ENCODE measurements at places on chromosomes 13 and 19.
A peak's percentile ranks its signal among the peaks of the same experiment; 100 is the strongest.

DNA sequence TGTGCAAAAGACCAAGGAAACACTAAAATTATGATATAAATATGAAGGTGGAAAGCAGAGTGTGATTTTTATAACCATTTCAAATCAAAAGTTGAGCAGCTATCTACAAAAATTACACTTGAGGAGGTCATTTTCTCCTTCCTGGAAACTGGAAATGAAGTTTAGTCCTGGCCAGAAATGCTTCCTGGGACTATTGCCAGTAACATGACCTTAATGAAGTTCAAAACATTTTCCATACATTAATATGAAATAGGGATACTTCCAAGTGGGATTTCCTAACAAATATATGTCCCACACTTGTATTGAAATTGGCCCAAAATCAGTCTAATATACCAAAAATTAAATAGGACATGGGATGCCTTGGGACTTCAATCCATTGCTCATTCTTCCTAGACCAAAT, 1556.8 kb upstream of the MIR17HG start:
- DNase-seq = no peak

DNA sequence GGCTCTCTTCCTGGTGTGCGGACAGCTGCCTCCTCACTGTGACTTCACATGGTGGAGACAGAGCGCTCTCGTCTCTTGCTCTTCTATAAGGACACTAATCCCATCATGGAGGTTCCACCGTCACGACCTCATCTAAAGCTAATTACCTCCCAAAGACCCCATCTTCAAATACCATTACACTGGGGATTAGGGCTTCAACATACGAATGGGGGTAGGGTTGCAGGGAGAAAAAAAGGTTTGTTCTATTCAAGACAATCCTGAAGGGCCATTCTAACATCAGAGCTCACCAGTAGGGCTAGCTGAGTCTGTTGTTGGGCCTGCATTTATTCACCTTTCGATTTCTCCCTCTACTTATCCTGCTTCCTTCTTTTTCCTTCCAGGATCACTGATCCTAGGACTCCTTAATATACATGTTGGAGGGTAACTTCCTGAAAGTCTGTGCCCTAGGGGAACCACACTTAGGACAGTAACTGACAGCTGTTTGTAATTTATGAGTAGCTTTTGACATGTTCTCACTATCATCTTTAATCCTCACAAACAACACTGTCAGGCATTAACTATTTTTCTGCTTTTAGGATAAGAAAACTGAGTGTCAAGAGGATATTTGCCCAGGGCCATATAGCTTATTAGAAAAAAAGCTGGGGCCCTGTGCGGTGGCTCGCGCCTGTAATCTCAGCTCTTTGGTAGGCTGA, 18.8 kb upstream of the GTF2F2 start:
- no peak for DNase-seq

- no peak for DNase-seq
Observed at GRCh38 chr19:46063201-46063600, 22.4 kb upstream of the IGFL4 start.

DNA sequence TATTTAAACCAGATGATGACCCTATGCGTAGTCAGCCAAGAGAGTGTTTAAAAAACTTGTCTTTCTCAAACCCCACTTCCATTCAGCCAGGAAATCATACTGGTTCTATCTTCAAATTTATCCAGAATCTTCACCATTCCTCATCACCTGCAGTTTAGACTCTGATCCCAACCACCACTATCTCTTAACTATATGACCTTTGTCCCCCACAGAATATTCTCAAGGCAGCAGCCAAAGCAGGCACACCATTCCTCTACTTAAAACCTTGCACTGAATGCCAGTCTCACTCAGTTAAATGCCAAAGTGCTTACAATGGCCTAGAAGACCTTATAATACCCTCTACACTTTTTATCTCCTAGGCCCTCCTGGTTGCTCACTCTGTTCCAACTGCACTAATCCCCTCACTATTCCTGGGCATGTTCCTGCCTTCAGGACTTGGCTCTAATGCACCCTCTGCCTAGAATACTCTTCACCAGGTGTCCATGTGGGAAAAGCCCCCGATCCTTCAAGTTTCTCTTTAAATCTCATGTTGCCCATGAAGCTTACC, 10.1 kb downstream of the SUCLA2 start:
- DNase-seq = no peak

GRCh38 chr19:33649627-33650305, 28.0 kb downstream of the CHST8 start:
- DNase-seq = no peak

DNA sequence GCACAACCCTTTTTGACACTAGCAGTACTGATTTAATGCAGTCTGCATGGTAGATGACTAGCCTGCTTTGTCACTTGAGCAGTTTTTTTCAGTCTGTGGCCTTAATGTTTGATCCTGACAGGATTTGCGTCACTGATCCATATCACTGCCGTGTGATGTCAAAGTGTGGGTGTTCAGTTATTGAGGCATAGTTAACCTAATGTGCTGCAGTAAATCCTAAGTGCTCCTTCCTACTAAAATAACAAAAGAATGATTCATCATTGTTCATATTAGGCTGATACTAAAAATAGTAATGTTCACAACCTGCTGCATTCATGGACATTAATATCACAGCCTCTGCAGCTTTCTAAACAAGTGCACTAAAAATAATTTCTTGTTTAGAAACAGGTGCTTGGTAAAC, 121.9 kb upstream of the MLNR start:
- no peak for DNase-seq

DNA sequence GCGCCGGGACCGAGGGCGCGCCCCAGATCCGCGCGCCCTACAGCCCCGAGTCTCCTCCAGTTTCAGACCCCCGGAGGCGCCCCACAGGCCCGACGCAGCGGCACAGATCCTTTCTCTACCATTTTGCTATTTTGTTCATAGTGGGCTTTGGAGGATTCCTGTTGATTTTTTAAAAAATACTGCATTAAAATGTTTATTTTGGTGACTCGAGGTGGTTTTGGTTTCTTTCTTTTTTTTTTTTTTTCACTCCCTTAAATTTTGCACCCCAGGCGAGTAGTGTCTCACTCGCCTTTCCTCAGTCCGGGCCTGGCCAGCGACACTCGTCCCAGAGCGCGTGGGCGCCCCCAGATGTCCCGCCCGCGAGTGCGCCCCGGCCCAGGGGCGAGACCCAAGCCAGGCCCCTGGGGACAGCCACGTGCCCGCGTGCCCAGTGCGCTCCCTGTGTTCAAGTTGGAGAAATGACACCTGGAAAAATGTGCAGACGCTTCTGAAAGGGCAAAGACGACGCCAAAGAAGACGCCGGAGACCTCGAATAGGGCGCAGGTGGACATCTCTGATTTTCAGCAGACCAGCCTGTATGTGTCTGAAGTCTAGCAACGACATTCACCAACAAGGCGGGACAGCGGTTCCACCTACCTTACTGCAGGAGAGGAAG, 471 bp upstream of the INSR start:
- DNase-seq = peak; percentile 2

- DNase-seq = no peak
Observed at GRCh38 chr13:41085961-41086585, 24.8 kb downstream of the WBP4 start.

DNA sequence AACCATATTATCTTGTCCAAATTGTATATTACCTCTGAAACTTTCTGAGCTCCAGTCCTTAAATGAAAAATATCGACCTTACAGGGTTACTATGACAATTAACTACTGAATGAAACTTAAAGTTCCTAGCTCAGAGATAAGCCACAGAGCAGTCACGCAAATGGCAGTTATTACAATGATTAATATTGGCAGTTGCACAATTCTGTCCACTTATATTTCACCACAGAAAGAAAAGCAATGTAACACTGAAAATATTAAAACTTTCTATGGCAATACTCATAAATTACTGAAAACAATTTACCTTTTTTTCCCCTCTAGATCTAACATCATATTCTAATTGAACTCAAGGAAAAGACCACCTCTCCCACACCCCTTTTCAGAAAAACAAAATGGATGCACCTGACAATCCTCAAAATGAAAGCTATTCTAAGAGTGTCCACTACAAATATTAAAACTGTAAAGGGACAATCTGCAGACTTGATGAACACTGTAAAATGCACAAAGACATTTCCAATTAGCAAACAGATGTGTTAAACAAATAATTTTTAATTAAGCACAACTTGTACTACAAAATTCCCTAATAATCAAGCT, 14.6 kb downstream of the LNX2 start:
- no peak for DNase-seq

DNA sequence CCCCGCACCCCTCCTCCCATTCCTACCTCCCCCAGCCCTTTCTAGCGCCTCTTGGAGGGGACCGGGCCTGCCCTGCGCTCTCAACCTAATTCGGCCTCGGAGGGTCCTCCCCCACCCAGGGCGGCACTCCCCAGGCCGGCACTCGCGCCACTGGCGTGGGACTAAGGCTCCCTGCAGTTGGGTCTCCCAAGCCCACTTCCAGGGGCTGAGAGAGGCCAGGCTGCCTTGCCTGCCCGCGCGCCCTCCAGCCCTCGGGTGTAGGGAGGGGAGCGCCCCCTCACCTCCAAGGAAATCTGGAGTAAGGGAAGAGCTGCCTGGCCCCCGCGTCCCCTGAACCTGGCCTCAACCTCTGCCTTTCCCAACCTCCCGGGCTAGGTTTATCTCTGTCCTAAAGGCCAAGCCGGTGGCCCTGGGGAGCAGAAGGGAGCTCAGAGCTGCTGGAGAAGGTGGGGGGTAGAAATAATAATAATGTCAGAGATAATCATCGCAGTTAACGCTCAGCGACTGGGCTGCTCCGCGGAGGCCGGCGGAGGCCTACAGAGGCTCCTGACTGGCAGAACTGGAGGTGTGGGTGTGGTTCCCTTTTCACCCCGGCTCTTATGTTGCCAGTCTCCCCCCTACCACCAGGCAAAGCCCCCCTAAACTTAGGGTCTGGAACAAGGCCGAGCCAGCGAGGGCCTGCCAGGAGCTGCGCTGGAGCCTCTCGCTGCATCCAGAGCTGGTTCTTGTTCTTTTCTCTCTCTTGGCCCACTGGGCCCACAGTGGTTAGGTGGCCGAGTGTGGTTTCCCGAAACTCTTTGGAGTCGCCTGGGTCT, 9.6 kb downstream of the ZIC2 start:
- DNase-seq = no peak

GRCh38 chr13:110976785-110977184, 61.9 kb upstream of the ANKRD10 start:
- no peak for DNase-seq
